GM04504 (cell line): ENCODE measurements at places on chromosomes 2 and 18.
A peak's percentile ranks its signal among the peaks of the same experiment; 100 is the strongest.

DNA sequence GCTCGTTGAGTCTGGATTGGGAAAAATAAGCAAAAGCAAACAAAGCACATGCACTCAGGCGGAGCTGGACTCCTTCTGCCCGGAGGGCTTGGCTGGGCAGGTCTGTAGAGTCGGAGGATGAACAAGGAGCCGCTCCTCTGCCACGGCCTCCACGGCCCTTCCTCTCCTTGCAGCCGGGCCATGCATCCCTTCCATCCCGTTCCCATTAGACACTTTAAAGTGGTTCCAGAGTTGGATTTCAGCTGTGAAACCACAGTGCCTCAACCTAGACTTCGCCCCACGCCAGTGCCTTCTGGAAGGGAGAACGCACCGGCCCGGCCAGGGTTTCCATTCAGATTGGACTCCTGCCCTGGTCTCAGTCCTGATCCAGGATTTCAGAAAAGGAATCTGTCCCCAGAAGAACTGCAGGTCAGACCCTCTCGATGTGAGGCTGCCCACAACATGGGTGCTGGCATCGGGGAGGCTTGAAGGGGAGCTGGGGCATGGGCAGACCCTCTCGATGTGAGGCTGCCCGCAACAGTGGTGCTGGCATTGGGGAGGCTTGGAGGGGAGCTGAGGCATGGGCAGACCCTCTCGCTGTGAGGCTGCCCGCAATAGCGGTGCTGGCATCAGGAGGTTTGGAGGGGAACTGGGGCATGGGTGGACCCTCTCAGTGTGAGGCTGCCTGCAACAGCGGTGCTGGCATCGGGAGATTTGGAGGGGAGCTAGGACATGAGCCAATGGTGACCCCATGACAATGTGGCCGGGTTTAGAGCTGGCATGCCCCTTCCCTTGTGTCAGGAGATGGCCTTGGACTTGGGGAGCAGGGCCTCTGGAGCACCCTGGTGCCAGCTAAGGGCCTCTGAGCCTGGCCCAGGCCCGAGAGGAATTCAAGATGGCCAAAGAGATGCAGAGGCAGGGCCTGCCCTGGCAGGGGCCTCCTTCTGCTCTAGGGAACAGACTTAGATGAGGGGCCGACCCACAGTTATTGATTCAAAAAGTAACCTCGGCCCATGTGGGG, 304.5 kb downstream of the NDUFA10 start:
- DNase-seq: no peak

- DNase-seq: no peak
Measured at GRCh38 chr2:230909841-230910545, 15.0 kb downstream of the GPR55 start.

GRCh38 chr18:46262856-46263255, 158.7 kb downstream of the HAUS1 start:
- DNase-seq: no peak

GRCh38 chr2:20282916-20283592, 58.1 kb upstream of the SDC1 start:
- no peak for DNase-seq

DNA sequence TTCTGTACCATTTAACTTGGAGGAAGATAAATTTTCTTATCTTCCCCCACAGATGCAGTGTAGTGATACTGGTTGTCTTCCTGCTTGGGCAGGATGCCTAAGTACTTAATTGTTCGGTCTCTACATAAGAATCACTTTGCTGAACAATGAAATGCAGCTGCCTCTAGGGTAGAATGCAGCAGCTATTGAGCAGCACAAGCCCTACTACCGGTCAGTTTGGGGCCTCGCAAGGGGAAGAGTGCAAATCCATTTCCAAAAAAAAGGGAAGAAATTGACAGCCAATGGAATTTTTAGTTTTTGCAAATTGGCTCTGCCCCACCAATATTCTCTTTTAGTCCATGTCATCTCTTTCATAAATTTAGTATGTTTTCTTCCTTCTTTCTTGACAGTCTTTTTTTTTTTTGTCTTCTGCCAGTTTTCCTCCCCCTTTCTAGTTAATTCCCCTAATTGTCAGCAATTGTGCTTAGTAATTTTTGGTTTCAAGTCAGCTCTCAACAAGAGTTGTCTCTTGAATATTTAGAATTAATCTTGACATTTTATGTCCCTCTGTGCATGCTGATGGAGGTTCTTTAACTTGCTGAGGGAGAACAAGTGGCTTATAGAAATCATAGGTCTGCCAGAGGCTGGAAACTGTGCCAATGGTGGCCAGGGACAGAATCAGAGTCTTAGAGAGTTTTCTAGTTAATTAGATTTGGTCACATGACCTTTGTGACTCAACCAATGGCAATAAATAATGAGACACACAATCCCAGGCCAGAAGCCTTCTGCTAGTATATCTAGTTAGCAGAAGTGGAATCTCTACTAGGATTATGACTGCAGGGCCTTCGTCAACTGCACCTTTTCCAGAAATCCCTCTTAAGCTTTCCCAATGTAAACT, 270.0 kb downstream of the CTNNA2 start:
- no peak for DNase-seq

- DNase-seq: no peak
Measured at GRCh38 chr2:40388161-40388560, 63.7 kb downstream of the SLC8A1 start.

DNA sequence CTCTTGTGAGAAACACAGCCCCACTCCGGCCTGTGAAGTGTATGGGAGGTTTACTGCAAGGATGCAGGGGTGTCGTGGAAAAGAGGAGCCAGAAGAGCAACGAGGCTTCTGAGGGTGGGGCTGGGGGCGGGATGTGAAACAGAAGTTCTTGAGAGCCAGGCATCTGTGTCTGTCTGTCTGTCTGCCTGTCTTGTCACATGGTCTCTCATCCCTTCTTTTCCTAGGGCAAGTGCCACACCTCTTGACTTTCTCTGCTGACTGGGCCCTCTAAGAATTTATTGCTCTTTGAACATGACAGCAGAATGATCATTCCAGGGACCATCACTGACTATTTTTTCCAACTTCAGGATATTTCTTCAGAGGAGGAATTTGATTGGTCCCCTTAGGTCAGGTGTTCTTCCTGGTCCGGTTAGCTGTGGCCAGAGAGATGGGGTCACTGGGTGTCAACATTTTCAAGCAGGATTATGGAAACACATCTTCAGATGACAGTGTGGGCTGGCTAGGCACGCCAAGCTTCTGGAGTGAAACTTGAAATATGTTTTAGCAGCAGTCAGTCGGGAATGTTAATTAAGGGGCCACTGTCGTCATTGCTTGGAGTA, 131.0 kb downstream of the FHOD3 start:
- no peak for DNase-seq

GRCh38 chr2:148739454-148740105, 95.0 kb downstream of the EPC2 start:
- DNase-seq: no peak

DNA sequence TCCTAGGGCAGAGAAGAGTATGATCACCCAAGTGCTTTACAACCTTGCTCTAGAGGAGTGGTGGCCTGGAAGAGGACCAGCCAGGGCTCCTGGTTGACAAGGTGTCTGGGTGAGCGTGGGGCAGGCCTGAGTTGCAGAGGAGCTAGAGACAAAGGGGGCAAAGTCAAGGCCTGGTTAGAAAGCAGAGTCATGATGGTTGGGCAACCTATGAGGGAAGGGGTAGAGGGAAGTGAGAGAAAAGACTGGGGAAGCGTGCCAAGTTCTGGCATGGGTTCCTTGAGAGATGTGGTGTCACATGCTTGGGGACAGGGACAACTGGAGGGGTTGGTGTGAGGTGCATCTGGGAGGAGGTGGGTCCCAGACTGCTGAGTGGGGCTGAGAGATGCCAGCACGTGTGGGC, 13.5 kb downstream of the ZFP36L2 start:
- no peak for DNase-seq

GRCh38 chr2:176080540-176081375, 3.0 kb downstream of the EVX2 start:
- DNase-seq: no peak

DNA sequence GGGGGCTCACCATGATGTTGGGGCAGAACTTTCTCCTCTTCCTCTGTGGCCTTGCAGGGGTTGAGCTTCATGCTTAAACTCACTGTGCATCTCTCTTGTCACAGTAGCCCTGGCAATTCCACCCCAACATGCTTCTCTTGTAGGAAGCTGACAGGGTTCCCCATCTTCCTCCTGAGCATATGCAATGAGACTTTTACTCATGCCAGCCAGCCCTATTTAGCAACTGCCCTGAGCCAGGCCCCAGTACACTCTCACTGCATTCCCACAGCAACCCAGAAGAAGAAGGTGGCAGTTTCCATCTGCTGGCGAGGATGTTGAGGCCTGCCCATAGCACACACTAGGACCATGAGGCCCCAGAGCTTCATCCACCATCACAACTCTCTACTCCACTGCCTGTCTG, 72.2 kb upstream of the TEX51 start:
- no peak for DNase-seq

GRCh38 chr18:22951823-22952222, 18.7 kb downstream of the RBBP8 start:
- DNase-seq: no peak

DNA sequence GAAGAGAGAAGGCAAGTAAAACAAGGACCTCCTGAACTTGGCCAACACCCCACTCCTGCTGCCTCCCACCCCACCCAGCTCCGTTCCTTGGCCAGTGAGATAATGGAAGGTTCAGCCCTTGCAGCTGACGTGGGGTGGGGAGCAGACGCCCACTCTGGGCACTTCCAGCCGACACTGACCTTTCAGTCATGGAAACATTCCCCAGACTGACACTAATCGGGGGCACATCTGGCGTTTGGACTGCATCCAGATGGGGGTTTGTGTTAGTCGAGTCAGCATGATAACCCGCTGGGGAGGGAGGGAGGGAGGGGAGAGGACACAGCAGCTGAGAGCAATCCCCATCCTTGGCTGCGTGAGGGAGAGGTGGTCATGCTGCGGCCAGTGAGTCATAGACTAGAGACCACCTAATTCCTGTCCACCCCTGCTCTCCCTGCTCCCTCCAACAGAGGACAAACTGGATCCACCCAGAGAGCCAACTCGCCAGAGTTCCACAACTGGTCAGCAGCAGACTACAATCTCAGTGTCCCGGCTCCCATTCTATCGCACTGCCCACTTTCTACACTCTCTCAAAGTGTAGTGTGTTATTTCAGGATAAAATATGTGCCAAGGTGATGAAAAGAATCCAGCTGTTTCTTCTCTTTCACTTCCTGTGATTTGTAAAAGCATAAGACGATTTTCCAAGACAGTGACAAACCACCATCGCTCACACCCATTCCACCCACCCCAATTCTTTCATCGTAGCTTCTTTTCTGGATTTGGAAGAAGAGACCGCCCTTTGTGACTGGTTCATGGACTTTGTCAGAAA, 115.4 kb upstream of the PKDCC start:
- DNase-seq: peak; percentile 65

GRCh38 chr18:33836564-33836963, 258.5 kb downstream of the ASXL3 start:
- no peak for DNase-seq
